Hindlimb muscle (tissue), 1 donor: ENCODE measurements at places on chromosomes 6 and 20. TPM values are rescaled to one million over a fixed set of nuclear protein-coding genes. Genes with fewer than 3 reads are reported as not detected.

GRCh38 chr20:33788351-33789049, 22.6 kb upstream of the CHMP4B start:
- DNase-seq = no peak

The MCM9 gene
- polyA plus RNA-seq = 14.1 TPM

DNA sequence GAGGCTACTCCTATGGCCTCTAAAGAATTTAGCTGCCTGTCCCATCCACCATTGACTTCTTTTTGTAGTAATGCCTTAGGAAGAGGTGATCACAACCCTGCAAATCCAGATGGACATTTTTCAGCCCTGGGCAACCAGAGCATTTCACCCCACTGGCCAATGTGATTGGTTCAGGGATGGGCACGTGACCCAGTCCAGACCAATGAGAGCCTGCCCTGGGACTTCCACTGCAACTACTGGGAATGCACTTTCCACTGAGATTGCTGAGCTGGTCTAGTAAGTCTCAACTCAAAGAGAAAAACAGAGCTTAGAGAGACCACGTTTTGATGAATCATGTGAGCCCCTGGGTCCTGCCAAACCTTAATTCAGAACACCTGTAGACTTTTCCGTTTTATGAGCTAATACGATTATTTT, 8.9 kb upstream of the UBE2V1 start:
- no peak for DNase-seq

The MAP1LC3A gene
- 23.0 TPM for polyA plus RNA-seq

DNA sequence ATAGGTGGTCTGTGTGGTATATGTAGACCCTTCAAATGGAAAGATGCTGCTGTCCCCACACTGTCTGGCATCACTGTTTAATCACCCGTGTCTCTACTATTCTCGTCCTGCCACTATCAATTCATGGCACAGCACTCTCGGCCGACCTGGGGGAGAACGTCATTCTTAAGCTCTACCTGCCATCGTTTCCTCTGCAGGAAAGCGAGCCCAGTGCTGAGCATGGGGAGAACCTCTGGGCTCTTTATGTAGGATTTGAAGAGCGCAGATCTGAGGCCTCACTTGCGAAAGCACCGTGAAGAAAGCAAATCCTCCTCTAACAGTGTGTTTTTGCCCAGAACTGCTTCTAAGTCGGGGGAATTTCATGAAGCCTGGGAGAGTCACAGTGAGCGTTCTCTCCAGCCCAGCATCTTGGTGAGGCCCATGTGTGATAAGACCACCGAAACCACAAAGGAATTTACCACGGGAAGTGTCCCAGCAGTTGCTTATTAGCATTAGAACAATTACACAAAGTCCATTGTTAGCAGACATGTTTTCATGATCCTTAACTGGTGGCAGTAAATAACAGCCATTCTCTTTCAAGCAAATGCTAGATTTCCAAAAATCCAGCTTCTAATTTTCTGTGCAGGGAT, 124.3 kb downstream of the SCML4 start:
- DNase-seq = no peak

- no peak for DNase-seq
Observed at GRCh38 chr6:75495011-75495410, 1.4 kb upstream of the FILIP1 start.
